ENCODE measurements at places on chromosomes 7 and 10. TPM values are rescaled to one million over a fixed set of nuclear protein-coding genes. Genes with fewer than 3 reads are reported as not detected.

The UPK3BL1 gene
- total RNA-seq, result 19.6 TPM

The SLC16A9 gene
- 18.2 TPM for total RNA-seq

The SFMBT2 gene
- total RNA-seq, result 7.7 TPM

The CABCOCO1 gene
- total RNA-seq, result not detected

- no peak overlapping the region for H3K27ac ChIP-seq
- peaks cover 7% of the 10 kb centered on the region for H3K4me1 ChIP-seq
- DNase-seq, result no peak
- no peaks in the 10 kb centered on the region for H3K27me3 ChIP-seq
Observed at GRCh38 chr7:69739931-69740431, 141.7 kb downstream of the AUTS2 start.

DNA sequence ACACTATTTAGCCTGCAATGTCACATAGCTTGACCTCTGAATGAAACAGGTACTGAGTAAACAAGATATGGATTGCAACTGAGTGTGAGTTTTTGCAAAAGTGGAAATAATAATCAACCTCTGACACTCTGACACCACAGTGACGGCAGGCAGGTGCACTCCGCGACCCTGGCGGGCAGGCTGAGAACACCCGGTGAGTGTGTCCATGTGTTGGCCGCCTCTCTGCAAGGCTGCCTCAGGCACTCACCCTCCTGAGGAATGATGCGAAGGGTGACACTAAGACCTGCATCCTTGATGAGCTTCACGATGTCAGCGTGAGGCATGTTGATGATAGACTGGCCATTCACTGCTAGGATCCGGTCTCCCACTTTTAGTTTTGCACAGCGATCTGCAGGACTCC is 336.2 kb downstream of the PHTF2 start:
- DNase-seq, result no peak
- H3K4me3 ChIP-seq, result no peak overlapping the region
- H3K4me1 ChIP-seq, result no peaks in the 10 kb centered on the region
- H3K36me3 ChIP-seq, result no peaks in the 10 kb centered on the region
- H3K27me3 ChIP-seq, result no peaks in the 10 kb centered on the region

- DNase-seq, result no peak
- H3K36me3 ChIP-seq, result no peaks in the 10 kb centered on the region
- H3K27me3 ChIP-seq, result no peaks in the 10 kb centered on the region
- no peak overlapping the region for H3K4me3 ChIP-seq
- H3K4me1 ChIP-seq, result no peaks in the 10 kb centered on the region
Observed at GRCh38 chr10:81248886-81249285, 626.1 kb upstream of the NRG3 start.

- H3K27ac ChIP-seq, result no peak overlapping the region
- no peaks in the 10 kb centered on the region for H3K27me3 ChIP-seq
- no peak for DNase-seq
- H3K36me3 ChIP-seq, result no peaks in the 10 kb centered on the region
Observed at GRCh38 chr7:106054971-106055532, 57.1 kb downstream of the SYPL1 start.

DNA sequence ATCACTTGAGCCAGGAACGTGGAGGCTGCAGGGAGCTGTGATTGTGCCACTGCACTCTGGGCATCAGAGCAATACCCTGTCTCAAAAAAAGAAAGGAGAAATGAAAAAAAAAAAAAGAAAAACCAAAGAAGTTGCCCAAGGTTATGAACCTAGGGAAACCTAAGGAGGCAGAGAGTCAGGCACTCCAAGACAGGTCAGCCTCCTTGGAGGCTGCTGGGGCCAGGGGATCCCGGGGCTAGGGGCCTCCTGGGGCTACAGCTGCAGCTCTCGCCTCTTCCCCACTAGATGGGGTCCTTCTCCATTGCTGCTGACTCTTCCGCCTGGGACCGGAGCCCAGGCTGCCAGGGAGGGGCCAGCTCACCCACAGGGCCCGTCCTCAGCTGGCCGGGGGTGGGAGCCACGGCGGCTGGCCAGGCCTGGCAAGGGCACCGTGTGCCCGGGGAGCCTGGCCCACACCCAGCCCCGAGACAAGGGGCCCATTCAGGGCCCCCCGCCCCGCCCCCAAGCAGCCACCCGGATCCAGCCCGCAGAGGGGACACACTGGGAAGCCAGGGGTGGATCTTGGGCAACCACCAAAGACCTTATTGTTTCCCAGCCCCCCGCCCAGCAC is 1.7 kb upstream of the SPACDR start:
- no peaks in the 10 kb centered on the region for H3K27me3 ChIP-seq
- no peak overlapping the region for H3K4me3 ChIP-seq
- no peaks in the 10 kb centered on the region for H3K4me1 ChIP-seq
- DNase-seq, result peak; percentile 73

GRCh38 chr10:30463944-30464451 is 30.0 kb downstream of the MAP3K8 start:
- H3K4me3 ChIP-seq, result no peak overlapping the region
- no peaks in the 10 kb centered on the region for H3K27me3 ChIP-seq
- no peak for DNase-seq
- no peak overlapping the region for H3K27ac ChIP-seq
